ENCODE measurements at places on chromosomes 6 and 20.

- DNase-seq: no peak
Measured at GRCh38 chr6:160510976-160511617, 153.0 kb downstream of the LPA start.

DNA sequence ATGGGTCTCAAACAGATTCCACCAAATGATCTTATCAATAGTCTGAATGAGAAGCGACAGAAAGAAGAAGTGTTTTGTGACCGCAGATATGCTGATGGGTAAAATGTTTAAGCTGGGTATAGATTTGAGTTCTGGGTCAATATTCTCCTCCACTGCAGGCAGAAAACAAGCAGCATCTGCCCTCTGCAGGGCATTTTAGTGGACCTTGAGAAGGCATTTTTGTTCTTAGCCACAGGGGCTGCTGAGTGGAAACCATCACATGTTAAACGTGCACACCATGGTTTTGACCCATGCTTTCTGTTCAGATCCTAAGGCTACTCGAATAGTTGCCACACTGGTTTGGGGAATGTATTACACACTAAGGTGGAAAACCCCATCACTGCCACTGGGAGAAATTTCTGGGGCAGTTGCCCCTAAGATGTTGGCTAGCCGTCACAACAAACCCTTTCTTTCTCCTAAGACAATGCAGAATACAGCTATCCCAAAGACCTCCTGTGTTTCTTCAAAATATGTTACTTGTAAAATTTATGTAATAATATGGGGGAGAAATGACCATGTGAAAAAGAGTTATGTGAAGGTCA, 5.5 kb downstream of the POU3F2 start:
- DNase-seq: peak; percentile 17

DNA sequence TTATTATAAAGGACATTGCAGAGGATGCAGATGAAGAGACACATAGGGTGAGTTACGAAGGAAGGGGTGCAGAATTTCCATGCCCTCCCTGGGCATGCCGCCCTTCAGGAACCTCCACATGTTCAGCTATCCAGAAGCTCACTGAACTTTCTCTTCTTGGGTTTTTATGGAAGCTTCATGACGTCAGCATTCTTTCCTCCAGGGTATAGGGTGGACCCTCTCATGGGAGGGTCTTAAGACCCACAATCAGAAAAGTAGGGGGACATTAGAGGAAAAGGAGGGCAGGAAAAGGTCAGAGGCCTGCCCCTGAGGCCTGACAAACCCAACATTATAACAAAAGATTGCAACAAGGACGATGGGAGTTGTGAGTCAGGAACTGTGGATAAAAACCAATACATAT, 14.6 kb upstream of the DCBLD1 start:
- no peak for DNase-seq

- DNase-seq: no peak
Measured at GRCh38 chr20:37990571-37991151, 42.6 kb downstream of the TTI1 start.

DNA sequence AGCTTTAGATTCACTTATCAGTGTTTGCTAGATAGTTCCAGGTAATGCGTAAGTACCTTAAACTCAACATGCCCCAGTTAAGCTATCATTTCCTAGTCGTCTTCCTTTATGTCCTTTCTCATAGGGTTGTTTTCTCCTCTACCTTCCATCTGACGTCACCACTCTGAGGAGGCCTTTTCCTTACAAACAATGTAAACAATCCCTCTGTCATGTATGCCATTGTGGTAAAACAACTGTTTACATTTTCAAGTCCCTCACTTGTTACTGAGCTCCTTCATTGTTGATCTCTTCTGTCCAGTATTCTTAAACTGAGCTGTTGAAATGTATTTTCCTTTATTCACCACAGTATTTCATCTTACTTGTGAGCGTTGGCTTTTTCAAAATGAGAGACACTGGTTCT, 45.4 kb upstream of the PLCG1 start:
- no peak for DNase-seq

DNA sequence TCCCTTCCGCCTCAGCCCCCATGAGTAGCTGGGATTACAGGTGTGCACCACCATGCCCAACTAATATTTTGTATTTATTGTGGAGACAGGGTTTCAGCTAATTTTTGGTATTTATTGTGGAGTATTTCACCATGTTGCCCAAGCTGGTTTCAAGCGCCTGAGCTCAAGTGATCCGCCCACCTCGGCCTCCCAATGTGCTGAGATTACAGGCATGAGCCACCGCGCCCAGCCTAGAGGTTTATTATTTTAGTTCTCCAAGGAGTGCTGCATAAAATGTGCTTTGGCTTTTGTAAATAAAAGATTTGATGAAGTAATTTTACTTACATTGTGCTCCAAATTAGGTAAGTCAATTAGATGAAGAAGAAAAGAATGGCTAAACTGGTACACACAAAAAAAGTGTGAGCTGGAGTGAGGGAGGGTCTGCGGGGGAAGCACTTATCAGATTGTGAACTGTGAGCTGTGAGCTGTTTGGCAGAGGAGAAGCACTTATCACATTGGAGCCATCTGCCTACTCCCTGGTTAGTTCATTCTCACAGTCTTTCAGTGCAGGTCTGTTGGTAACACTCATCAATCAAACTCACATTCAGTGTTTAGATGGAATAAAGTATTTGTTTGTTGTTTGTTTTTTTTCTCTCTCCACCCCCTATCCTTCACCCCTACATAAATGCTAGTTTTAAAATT, 398.0 kb downstream of the EPHA7 start:
- peak; percentile 16 for DNase-seq

- DNase-seq: no peak
Measured at GRCh38 chr6:84357631-84358030, 130.2 kb upstream of the CEP162 start.

GRCh38 chr6:89970609-89971337, 76.5 kb downstream of the GJA10 start:
- DNase-seq: peak; percentile 65

GRCh38 chr6:3568396-3569082, 111.7 kb upstream of the SLC22A23 start:
- no peak for DNase-seq

DNA sequence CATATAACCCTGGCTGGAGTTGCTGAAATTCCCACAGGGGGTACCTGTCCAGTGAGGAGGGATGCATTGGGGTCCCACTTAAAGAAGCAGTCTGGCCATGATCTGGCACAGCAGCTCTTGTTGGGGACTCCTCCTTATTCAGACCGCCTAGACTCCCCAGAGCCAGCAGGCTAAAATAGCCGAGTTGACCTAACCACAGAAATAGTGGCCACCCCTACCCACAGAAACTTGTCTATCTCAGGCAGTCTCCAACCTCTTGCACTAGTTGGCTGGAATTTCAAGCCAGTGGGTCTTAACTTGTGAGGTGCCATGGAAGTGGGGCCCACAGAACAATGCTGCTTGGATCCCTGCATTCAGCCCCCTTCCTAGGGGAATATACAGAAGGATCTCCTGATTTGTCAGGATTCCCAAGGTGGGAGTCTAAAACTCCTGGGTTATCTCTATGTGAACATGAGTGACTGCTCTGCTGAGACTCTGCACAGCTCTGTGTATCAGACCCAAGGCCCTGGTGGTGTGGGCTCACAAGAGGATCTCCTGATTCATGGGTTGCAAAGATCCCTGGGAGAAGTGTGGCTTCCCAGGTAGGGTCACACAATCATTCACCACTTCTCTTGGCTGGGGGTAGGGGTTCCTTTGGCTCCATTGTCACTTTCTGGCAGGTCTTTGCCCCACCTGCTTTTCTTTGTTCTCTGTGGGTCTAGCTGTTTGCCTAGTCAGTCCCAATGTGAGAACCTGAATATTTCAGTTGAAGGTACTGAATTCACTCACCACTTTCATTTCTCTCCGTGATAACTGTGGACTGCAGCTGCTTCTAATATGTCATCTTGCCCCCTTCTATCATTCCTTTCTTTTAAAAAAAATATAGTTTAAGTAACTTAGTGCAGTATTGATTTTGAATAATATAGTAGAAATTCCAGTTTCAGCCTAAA, 65.5 kb upstream of the CLVS2 start:
- no peak for DNase-seq

DNA sequence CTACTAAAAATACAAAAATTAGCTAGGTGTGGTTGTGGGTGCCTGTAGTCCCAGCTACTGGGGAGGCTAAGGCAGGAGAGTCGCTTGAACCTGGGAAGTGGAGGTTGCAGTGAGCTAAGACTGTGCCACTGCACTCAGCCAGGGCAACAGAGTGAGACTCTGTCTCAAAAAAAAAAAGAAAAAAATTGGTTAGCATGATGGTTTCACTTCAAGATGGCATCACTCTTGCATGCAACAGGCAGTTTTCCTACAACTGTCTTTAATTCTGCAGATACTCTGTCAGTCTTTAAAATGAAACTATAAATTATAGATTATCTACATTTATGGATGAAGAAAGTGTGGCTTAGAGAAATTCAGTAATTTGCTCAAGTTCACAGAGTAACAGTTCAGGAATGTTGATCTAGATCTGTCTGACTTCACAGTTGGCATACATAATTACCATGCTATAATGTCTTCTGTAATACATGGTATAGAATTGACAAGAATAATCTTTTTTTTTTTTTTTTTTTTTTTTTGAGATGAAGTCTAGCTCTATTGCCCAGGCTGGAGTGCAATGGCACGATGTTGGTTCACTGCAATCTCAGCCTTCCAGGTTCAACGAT, 27.0 kb downstream of the ITCH start:
- no peak for DNase-seq

- DNase-seq: no peak
Measured at GRCh38 chr6:16369989-16370388, 131.6 kb downstream of the GMPR start.

GRCh38 chr20:719816-720215, 44.2 kb upstream of the SCRT2 start:
- DNase-seq: no peak

GRCh38 chr6:24545183-24545582, 50.4 kb downstream of the ALDH5A1 start:
- no peak for DNase-seq

- DNase-seq: no peak
Measured at GRCh38 chr6:87899499-87900147, 148.0 kb upstream of the SPACA1 start.

DNA sequence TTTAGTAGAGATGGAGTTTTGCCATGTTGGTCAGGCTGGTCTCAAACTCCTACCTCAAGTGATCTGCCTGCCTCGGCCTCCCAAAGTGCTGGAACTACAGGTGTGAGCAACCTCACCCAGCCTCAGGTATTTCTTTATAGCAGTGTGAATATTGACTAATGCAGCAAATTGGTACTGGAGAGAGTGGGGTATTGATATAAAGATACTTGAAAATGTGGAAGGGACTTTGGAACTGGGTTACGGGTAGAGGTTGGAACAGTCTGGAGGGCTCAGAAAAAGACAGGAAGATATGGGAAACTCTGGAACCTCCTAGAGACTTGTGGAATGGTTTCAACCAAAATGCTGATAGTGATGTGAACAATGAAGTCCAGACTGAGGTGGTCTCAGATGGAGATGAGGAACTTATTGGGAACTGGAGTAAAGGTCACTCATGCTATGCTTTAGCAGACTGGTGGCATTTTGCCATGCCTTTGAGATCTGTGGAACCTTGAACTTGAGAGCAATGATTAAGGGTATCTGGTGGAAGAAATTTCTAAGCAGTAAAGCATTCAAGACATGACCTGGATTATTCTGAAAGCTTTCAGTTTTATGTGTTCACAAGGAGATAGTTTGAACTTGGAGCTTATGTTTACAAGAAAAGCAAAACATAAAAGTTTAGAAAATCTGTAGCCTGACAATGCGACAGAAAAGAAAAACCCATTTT, 127.2 kb downstream of the DTNBP1 start:
- no peak for DNase-seq

GRCh38 chr6:145670311-145670710, 65.0 kb downstream of the EPM2A start:
- DNase-seq: no peak

DNA sequence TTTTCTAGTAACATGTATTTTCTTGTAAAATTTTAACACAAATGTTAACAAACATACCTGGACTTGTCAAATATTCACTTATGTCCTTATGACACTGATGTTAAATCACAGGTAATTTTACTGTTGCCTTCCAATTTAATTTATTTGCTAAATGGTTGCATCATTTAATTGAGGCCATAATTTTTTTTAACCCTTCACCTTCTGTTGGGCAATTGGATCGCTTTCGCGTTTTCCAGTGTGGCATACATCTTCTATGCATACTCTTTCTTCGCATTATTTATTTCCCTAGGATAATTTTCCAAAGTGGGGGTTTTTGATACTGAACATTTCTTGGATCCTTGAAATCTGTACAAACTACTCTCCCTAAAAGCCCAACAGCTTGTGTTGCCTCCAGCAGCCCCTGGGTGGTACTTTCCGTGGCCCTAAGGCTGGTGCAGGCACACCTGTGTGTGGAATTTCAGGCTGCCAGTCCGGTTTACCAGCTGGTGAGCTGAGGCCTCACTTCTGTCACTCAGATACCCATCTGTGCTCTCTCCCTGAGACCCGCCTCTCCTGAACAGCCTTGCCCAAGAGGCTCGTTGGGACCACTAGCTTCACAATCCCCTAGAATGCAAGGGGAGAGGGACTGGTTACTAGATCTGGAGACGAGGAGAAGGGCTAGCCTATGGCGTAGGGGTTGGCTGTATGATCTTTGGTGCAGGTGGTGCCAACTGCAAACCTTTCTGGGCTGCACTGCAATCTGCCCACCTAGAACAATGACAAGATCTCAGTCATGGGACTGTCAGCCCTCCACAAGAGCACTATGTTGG, 11.2 kb upstream of the C20orf144 start:
- no peak for DNase-seq

GRCh38 chr6:6494677-6495076, 93.8 kb upstream of the LY86 start:
- no peak for DNase-seq

GRCh38 chr20:3694864-3695263, 13.1 kb upstream of the ADAM33 start:
- no peak for DNase-seq

DNA sequence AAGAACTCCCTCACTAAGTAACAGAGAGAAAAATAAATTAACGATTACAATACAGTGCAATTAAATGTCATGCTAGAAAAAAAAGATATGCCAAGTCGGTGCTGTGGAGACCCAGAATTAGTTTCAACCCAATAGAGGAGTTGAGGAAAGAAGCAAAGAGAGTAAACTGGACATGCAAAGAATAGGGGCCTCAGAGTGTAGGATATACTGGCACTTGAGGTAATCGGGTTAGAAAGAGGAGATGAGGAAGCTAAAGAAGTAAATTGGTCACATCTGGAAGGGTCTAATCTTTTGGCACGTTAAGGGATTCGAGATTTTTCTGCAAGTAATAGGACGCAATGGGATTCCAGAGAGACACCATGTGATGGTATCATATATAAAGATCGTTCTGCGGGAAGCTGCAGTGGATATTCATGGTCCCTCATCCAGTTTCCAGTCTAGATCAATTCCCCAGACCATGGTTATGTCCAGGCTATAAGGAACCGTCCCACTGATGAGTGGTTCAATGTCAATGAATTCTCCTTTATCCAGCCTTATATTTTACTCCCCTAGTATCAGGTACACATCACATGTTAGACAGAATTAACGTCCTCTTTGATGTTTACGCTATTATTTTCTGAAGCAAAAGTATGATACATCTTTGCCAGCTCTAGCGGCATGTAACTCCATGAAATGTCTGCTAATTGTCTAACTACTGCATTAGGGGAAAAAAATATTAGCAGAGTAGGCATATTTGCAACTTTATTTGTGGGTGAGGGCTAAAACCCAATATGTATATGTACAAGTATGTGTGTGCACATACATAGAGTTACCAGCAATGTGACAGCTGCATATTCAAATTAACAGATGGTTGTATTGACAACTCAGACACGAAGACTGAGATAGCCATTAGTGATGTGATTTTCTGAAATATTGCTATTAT, 1.1 kb upstream of the TBC1D32 start:
- DNase-seq: no peak

- no peak for DNase-seq
Measured at GRCh38 chr6:20702366-20702765, 168.1 kb downstream of the CDKAL1 start.

- DNase-seq: no peak
Measured at GRCh38 chr6:35948725-35949124, 27.8 kb upstream of the SRPK1 start.
